Stimulated activated CD8-positive, alpha-beta memory T cell treated with anti-CD3 and anti-CD28 coated beads, Interleukin-4, amount 100 ng/mL, for 4 hours (primary cell): ENCODE measurements at places on chromosomes 11 and 22.

GRCh38 chr11:86919557-86920210 is 35.5 kb downstream of the FZD4 start:
- DNase-seq = no peak

DNA sequence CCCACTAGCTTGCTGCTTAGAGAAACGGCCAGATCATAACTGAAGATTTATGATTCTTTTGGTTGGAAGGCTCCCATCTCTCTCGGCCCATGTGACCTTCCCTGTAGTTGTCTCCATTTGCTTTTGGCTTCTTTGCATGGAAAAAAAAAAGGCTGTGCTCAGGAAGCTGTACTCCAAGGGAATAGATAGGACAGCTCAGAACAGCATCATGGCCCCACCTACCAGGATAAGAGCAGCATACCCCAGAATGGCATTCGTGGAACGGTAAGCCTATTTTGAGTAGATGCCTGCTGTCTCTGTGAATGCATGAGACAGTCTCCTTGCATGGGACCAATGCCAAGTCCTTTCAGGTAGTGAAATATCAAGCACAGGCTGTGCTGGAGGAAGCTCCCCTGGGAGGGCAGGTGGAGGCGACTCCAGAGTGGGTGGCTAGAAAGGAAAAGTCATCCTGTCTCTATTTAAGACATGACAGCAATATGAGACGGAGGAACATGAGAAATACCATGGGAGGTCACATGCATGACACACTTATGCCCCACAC is 94.1 kb upstream of the AMOTL1 start:
- DNase-seq = no peak

DNA sequence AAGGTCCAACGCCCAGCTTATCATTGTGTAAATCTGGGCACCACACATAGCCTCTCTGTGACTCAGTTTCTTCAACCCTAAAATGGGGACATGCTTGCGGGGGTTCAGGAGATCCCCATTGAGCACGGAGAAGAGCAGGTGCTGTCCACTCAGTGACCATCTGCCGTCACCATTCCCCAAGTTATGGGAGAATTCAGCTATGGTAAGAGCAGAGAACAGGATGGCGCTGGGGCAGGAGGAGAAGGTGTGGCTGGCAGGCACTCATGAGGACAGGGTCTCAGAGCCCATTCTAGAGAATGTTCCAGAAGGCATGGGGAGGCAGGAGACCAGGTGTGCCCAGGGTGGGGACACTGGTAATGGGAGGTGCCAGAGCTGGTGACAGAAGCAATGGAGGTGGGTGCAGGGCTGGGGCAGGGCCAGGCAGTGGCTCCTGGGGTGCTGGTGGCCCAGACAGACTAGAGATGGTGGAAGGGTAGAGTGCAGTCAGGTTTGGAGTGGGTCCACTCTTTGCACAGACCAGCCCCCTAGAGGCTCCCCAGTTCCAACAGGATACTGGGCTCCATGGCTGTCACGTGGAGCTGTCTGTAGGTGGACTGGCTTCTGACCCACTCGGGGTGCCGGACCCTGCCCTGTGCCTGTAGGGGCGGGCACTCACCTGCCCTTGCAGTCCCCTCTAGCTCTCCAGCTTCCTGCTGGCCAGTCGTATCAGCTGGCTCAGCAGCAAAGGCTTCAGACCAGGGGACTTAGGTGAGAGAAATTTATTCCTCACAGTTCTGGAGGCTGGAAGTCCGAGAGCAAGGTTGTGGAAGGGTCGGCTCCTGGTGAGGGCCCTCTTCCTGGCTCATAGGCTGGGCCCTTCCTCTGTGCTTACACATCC is 84.7 kb downstream of the CDKN1C start:
- DNase-seq = no peak

GRCh38 chr22:37906364-37907008 is 389 bp downstream of the MICALL1 start:
- DNase-seq = no peak

GRCh38 chr22:48138855-48139254 is 1376.4 kb downstream of the TBC1D22A start:
- no peak for DNase-seq
